ENCODE measurements at places on chromosomes 6 and 20.

GRCh38 chr20:57662456-57663240, 42.4 kb upstream of the ZBP1 start:
- DNase-seq, result no peak

DNA sequence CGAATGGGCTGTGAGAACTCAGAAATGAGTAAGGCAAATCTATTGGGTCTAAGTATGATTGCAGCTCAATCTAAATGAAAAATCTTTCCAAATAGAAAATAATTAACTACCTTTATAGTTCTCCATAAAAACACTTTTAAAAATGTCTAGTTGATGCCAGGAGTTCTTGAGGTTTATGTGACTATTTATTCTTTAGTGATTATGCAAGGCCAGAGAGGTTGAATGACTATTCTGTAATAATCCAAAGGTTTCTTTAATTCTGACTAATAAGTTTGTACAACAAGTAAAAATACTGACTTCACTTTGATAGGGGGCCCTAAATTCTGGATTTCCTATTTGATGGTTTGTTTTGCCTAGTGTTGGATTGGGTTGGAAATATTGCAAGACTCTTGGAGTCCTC, 461.2 kb downstream of the EPM2A start:
- DNase-seq, result no peak

GRCh38 chr6:26012061-26012460, 49.5 kb downstream of the TRIM38 start:
- DNase-seq, result no peak

DNA sequence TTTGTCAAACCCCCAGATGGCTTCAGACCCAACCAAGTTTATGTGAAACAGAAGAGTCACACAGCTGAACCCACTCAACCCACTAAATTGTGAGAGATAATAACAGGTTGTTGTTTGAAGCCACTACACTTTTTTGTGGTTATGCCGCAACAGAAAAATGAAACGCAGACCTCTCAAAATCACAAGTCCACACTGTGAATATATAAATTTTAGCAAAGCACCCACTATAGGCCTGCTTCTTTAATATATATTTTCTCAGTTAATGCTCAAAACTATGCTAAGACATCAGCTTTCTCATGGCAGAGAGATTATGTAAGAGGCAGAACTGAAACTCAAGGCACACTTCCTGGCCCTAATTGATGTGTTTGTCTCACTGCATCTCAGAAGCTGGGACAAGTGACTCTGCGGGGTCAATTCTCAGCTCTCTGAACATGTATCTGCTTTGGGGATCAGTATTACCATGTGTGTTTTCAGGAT, 27.7 kb downstream of the MAP3K5 start:
- no peak for DNase-seq

DNA sequence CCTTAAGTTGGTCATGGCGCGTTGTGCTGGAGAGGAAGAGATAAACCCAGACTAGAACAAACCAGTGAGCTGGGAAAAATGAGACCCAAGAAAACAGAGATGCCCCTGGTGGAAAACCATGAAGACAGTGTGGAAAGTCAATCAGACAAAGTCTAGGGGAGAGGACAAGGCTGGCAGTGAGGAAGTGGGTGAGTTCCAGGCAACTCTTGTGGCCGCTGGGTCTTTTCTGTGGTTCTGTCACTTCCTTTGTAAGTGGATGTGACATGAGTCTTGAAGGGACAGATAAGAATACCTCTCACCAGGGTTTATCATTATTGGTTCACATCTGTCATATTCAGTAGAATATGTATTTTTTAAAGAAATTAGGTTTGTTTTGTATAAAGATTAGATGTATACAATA, 738.4 kb downstream of the DHX35 start:
- DNase-seq, result no peak

GRCh38 chr6:138622967-138623366, 123.7 kb upstream of the NHSL1 start:
- DNase-seq, result no peak

GRCh38 chr6:131652472-131652871, 15.4 kb downstream of the ENPP3 start:
- DNase-seq, result no peak

- no peak for DNase-seq
Observed at GRCh38 chr6:122977180-122977579, 18.9 kb upstream of the CLVS2 start.

DNA sequence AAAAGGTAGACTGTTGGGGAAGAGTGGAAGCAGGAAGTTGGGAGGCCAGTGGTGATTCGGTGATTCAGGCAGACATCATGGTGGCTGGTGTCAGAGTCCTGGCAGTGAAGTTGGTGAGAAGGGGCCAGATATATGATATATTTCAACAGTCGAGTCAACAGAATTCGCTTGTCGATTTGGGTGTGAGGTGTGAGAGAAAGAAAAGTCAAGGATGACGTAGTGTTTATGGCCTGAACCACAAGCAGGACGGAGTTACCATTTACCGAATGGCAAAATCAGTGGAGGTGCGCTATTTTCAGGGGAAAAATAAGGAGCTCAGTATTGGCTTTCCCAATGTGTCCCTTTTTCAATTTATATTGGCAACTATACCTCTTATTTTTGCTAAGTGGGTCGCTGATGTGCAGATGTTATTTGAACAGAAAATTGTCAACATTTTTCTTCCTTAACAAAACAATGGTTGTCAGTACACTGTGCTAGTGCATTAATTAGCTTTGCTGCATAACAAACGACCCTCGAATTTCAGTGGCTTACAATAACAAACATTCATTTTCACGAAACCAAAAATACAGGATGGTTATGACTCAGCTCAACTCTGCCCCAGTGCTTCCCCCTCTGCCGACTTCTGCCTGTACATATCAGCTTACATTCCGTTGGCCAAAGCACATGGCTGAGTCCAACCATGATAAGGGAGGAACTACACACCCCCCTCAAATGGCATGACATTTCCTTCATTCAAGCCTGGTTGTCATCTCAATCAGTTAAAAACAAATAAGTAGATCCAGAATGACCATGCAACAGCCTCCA, 255.0 kb upstream of the ZFP64 start:
- DNase-seq, result no peak

DNA sequence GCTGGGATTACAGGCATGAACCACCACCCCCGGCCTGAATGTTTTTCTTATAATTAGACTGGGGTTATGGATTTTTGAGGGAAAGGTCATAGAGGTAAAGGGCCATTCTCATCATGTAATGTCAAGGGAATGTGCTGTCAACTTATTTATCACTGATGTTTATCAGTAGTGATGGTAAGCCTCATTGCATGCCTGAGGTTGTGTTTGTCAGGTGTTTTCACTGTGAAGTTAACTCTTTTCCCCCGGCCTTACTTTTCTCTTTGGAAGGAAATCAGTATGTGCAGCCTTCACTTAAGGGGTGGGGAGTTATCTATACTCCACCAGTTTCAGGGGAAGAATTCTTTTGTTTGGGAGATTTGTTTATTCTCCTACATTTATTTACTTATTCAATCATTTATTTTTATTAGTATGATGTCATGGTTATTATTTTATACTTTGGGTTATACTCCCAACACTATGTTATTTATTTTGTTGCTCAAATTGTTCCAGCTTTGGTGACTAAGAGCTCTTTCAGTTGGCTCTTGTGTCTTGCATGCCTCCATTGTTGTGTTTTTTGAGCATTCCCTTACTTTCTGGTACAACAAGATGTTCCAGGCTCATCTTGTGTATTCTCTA, 2.8 kb upstream of the SLC17A5 start:
- DNase-seq, result no peak

DNA sequence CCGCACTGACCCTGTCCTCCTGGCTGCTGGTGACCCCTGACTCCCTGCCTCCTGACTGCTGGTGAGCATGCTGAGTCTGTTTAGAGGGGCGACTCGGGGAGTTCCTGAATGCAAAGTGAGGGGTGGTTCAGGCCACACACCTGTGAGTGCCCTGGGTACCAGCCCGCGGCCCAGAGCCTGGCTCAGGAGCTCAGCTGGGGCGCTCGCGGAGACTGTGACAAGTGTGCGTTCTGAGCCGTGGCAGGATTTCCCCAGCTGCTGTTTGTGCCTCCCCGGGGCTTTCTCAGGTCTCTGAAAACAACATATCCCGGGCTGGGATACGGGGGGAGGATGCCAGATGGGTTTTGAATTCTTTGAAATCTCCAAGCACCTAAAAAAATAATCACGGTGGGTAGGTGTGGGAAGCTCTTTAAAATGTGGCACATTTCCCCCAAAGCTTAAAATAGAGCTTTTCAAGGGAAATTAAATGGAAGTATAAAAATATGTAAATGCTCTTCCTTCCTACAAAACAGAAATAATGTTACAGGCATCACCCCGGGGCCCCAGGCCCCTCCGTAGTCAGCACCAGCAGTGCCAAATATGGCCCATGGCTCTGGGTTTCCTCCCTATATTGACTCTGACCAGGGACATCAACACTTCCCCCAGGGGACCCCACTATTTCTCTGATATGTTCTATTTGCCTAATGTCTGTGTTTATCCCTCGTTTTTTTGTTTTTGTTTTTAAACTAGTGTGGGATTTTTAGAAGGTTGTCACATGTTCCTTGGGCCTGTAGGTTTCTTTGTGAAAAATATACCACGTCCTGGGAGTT, 49.9 kb upstream of the TAGAP start:
- DNase-seq, result no peak

- DNase-seq, result no peak
Observed at GRCh38 chr20:32609111-32609773, 24.1 kb upstream of the NOL4L start.

GRCh38 chr6:151701911-151702562, 105.4 kb upstream of the ESR1 start:
- DNase-seq, result no peak

DNA sequence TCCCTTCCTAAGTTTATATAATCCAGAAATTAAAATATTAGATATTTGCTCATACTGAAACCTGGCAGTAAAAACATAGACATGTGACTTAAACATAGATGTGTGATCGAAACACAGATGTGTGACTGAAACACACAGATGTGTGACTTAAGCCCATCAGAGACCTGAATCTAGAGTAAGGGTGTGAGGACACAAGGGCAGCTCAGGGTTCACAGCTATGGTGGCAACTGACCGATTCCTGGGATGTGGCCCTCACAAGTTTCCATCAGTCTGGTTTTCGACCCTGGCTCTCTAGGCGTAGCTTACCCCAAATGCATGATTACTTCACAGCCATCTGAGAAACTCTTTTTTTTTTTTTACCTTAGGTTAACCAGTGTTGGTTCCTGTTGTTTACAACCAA, 137.0 kb downstream of the NRN1 start:
- no peak for DNase-seq

DNA sequence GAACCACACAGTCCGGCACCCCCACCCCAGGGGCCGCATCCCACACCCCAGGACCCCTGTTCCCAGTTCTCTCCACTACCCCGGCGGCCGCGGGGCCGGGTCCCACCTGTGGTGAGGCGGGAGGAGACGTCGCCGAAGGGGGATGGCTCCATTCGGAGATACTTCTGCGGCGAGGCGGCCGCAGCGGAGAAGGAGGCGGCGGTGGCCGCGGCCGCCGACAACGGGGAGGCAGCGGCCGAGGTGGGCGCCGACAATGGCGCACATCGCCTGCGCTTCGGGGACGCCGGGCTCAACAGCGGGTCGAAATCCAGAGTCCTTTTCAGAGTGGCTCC, 723 bp downstream of the AKIRIN2 start:
- DNase-seq, result no peak

- DNase-seq, result no peak
Observed at GRCh38 chr6:111601886-111602285, 3.8 kb downstream of the TRAF3IP2 start.

GRCh38 chr6:37491171-37491829, 8.4 kb downstream of the CCDC167 start:
- no peak for DNase-seq

GRCh38 chr6:15791448-15792181, 128.8 kb upstream of the DTNBP1 start:
- no peak for DNase-seq

GRCh38 chr6:107115695-107116327, 496 bp upstream of the BEND3 start:
- DNase-seq, result no peak

DNA sequence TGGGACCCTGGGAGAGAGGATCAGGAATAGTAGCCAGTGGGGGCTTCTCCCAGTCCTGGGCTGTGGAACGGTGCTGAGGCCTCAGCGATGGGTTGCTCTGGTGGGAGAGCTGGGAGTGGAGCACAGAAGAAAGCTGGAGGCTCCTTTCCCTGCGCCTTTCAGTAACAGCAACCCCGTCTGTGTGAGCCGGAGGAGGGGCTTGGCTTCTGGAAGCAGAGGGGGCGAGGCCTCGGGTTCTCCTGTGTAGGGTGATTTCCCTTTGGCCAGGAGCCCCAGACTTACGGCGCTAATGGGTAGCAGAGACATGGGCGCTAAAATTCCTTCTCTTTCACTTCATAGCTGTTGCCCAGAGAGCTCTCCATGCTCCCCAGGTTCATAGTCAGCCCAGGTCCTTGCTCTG, 55.0 kb downstream of the DAAM2 start:
- DNase-seq, result no peak

GRCh38 chr6:40845553-40845952, 193.5 kb downstream of the UNC5CL start:
- no peak for DNase-seq

- no peak for DNase-seq
Observed at GRCh38 chr20:4455301-4455701, 266.4 kb upstream of the PRND start.

DNA sequence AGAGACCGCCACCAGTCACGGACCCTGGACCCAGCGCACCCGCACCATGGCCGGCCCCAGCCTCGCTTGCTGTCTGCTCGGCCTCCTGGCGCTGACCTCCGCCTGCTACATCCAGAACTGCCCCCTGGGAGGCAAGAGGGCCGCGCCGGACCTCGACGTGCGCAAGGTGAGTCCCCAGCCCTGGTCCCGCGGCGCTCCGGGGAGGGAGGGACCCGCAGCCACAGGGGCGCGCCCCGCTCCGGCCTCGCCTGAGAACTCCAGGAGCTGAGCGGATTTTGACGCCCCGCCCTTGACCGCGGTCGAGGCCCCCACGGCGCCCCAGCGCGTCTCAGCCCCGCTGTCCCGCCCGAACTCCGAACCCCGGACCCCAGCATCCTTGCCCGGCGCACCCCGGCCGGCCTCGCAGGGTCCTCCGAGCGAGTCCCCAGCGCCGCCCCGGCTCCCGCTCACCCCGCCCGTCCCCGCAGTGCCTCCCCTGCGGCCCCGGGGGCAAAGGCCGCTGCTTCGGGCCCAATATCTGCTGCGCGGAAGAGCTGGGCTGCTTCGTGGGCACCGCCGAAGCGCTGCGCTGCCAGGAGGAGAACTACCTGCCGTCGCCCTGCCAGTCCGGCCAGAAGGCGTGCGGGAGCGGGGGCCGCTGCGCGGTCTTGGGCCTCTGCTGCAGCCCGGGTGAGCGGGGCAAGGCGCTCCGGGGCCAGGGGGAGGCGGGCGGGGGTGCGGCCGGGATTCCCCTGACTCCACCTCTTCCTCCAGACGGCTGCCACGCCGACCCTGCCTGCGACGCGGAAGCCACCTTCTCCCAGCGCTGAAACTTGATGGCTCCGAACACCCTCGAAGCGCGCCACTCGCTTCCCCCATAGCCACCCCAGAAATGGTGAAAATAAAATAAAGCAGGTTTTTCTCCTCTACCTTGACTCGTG, at the start of gene OXT:
Gene OXT (plus strand): TSS at position 11 of the 920 bp plus-strand sequence. CDS start 36 bp downstream, at position 47.
- no peak for DNase-seq

DNA sequence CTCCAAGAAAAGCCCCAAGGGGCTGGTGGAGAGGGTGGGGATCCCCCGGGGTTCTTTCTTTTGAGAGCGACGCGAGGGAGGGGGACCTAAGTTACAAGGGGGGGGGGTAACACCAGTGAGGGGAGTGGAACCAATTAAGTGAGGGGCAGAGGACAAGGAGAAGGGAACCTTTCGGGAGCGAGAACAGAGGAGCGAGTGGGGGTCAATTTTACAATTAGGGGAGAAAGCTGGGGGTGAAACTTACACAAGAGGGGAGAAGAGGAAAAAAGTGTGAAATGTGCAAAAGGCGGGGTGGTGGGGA, 548 bp downstream of the SALL4 start:
- DNase-seq, result no peak
